ENCODE measurements at places on chromosomes 12 and 14.
A peak's percentile ranks its signal among the peaks of the same experiment; 100 is the strongest.

GRCh38 chr14:86038387-86039042 is 508.6 kb downstream of the FLRT2 start:
- no peak for DNase-seq

- DNase-seq: peak; percentile 100
These were observed 192.6 kb upstream of the HMGA2 start for GRCh38 chr12:65631621-65632111.

DNA sequence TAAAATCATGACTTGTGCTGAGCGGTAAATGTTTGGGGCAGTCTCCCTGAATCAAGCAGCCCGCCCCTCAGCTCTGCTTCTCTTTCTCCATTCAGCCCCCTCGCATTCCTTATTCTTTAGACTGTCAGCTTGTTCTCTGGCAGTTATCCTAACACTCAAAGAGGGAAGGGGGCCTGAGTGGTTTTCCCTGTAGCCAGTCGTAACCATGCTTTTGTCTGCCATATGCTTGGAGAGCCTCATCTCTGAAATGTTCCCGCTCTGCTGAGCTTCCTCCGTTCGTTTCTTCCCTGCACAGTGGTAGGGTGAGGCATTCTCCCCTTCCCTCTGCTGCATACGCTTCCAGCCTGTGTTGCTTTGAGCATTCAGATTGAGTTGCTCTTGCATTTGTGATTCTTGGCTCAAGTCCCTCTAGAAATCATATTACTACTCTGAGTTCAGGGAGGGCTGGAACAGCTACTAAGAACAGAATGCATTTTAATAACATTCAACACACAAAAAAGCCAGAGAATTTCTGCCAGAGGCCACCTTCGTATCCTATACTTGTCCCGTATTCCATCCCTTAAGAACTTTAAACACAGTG is 119.7 kb downstream of the FBXL14 start:
- DNase-seq: peak; percentile 85

DNA sequence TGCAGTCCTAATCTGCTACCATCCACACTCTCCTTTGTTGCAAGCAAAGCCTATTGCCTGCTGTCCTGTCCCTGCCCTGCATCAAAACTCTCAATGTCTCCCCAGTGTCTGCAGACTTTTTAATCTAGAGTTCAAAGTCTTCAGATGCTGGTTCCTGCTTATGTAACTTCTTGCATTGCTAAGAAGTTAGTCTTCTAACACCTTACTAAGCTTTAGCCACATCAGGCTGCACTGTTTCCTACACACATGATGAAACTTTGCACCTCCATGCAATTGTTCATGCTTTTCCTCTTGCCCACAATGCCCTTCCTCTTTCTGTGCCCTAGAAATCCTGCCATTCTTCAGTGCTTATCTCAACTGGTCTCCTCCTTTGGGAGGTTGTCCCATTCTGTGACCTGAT is 16.2 kb upstream of the DICER1 start:
- no peak for DNase-seq

GRCh38 chr12:78096909-78097597 is 266.4 kb downstream of the NAV3 start:
- DNase-seq: no peak

GRCh38 chr14:105419195-105420091 is at the start of gene MTA1:
Gene MTA1 (plus strand): TSS chr14:105419827. CDS start chr14:105420036, 209 bp downstream.
- DNase-seq: no peak

DNA sequence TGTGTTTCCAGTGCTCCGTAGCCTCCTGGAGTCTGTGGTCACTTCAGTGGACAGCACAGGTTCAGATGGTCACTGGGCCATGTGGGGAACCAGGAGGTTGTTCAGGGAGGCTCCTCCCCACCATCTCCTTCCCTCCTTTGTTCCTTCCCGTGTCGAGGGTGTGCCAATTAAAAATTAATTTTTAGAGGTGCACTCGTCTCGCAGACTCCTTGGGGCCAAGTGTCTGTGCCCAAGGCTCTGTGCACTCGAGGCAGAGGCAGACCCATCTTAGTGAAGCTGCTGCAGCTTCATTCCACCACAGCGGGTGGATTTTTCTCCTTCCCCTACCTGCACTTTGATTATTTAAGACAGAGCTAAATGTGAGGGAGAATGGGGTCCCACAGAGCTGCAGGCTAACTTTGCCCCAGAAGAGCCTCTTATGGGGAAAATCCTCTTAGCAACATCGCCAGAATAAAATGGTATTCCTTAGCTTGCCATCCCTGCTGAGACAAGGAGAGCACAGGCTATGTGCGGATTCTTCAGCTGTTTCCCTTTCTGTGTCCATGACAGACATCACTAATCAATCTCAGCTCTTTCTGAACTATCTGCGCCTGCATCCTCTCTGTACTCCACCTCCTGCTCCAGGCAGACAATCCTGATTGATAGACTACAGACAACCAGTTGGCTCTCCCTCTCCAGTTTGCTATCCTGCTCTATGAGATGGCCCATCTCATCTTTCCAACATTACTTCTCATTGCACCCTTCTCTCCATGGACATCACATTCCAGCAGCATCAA is 159.5 kb downstream of the VRK1 start:
- no peak for DNase-seq

DNA sequence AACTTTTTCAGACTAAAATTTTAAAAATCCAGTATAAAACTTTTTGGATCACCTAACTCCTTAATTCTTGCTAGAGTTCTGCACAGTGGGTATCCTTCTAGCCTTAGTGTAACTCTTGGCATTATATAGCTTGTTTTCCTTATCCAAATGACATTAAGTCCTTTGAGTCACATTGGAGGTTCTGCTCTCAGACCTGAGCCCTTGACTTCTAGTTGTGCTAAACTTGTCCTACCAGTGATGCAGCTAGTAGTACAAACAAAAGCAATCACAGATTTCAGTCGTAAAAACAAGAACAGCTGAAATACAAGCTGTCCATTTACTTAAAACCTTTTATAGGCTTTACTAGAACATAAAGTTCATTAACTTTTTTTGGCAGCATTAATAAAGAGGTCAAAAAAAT is 10.5 kb downstream of the ZBTB1 start:
- no peak for DNase-seq

- DNase-seq: no peak
These were observed 29.6 kb upstream of the KCNK10 start for GRCh38 chr14:88352698-88353097.

- no peak for DNase-seq
These were observed 73.1 kb downstream of the ADCK1 start for GRCh38 chr14:77872983-77873382.

DNA sequence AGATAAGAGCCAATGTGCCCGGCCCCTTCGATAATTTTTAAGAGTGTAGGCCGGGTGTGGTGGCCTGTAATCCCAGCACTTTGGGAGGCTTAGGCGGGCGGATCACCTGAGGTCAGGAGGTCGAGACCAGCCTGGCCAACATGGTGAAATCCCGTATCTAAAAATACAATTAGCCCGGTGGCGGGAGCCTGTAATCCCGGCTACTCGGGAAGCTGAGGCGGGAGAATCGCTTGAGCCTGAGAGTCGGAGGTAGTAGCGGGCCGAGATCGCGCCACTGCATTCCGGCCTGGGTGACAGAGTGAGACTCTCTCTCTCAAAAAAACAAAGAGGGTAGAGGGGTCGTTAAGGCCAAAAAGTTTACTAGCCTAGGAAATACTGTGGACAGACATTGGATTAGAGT is 2.6 kb downstream of the KRAS start:
- no peak for DNase-seq

GRCh38 chr14:31029016-31029970 is 3.1 kb upstream of the STRN3 start:
- no peak for DNase-seq

- DNase-seq: no peak
These were observed 117.1 kb downstream of the NTF3 start for GRCh38 chr12:5549011-5549410.

DNA sequence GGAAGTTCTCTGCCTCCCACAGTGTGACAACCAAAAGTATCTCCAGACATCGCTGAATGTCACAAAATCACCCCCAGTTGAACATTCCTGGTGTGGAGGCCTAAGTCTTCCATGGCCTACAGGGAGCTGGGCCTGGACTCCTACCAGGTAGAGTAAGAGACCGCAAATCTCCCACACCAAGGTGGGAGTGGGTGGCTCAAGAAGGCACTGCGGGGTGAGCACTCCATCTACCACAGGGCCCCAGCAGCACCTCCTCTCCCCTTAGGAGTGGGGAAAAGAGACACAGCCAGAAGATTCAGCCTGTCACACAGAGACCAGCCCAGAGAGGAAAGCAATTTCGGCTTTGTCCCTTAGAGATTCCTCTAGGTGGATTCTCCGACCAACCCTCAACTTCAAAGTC is 25.5 kb downstream of the LRTM2 start:
- no peak for DNase-seq

GRCh38 chr12:89346741-89347324 is 5.5 kb downstream of the DUSP6 start:
- DNase-seq: no peak

DNA sequence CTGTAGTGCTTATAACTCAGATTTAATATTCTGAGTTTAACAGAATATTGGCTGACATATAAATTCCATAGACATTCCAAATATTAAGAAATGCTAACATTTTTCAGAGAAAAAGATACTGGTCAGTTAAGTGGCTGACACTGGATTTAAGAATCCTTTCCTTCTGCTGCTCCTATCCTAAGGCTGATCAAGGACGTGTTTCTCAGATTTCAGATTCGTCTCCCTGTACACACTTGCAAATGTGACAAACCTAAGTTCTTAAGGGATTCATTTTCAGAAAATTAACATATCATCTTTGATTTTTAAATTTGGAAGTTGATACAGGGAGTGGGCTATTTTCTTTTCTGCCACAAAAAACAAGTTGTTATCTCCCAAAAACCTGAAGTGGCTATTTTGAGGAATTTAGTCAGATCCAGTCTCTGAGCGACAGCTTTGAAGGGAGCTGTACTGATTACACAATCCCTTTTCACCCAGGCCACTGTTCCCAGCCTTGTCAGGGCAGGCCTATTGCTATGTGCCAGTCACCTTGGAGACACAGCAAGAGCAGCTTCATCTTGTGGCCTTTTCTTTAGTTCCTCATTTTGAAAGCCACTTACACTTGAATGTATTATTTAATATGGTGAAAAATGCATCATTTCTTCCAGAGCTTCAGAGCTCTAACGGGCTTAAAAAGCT is 370.6 kb downstream of the KCNH5 start:
- no peak for DNase-seq

DNA sequence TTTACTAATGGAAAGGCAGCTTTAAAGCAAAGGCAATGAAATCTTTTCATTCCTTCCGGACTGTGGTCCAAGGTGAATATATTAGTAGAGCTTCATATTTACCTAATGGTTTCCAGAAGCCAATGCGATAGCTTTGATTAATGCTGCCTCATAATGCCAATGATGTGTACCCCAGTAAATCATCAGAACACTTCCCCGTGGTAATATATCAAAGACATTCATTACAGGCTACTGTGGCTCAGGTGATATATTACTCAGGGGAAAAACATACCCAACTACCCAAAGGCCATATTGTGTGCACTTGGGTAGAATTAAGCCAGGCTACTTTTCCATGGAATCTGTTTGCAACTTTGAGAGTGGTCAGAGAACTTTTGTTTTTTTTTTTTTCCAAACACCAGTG is 69.4 kb upstream of the DACT1 start:
- DNase-seq: no peak

GRCh38 chr14:23052182-23052623 is 5.1 kb downstream of the CDH24 start:
- DNase-seq: no peak

DNA sequence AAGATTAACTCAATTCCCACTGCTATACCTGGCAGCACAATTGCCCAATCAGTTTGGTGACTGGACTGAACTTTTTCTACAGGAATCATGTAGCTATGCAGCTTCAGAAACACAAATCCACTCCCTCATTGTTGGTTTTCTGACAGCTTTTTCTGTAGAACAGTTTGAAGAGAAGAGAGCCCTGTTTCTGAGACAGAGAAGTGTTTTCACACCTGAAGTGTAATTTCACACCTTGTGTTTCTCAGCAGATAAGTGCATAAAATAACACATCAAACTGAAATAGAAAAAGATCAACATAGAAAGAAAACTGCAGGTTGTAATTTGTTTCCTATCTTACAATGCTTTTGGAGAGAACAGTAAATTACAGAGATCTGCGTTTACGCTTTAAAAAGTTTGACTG is 335.6 kb downstream of the SNAPC1 start:
- no peak for DNase-seq

GRCh38 chr12:47870175-47870781 is 34.5 kb downstream of the VDR start:
- DNase-seq: no peak

DNA sequence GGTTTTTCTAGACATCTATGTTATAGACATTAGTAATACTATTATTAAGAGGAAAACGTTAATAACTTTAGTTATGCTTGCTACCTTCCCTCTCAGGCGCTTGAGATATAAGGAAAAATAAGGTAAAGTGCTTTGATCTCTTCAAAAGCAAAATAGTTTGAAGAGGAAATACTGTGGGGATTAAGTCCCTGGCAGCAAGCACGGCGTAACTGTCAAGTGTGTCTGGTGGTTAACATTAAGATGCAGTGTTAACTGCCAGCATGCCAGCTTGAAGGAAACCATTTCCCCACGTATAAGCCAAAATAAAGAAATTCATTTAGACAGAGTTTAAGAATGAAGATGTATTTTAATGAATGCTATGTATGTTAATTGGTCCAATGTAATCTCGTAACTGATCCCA is 31.8 kb downstream of the PELI2 start:
- no peak for DNase-seq
